NCI-H2227 treated with DMSO at 0.1 percent for 48 hours (cell line): ENCODE measurements at places on chromosomes 2 and 18.
A peak's percentile ranks its signal among the peaks of the same experiment; 100 is the strongest.

GRCh38 chr2:122863532-122863931 is 1108.1 kb downstream of the TSN start:
- DNase-seq: no peak

DNA sequence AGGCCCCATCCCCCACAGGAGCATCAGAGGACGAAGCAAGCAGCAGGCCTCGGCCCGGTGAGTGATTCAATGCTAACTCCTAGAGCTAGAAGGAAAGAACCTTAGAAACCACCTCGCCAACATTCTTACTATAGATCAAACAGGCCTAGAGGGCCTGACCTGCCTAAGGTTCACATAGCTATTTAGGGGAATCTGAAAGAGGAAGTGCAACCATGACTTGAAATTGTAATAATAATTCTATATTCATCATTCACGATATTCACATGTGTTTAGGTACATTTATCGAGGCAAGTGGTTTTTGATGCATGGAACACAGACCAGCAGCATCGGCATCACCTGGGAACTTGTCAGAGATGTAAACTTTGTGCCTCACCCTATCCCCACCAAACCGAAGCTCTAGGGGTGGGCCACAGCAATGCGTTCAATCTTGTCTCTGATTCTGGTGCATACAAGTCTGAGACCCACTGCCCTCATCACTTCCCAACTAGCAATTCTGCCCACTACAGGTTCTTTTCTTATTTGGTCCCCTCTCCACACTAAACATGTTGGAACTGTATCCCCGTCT is 78.0 kb upstream of the DNMT3A start:
- no peak for DNase-seq

- no peak for DNase-seq
Measured at GRCh38 chr2:39994151-39994550, 215.1 kb upstream of the THUMPD2 start.

DNA sequence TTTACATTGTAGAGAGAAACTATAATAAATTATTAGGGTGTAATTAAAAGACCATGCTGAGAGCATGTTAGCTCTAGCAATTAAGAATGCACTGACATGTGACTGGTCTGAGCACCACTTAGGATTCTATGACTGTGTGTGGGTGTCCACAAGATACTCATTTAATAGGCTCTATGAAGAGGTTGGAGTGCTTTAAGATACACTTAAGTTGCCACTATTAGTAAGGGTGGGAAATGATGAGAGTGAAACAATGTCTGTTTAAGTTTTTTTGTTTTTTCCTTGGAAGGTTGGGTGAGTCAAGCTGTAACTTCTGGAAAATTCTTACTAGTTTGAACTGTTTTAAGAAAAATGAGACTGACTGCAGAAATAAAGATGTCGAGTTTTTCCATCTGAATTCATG is 1.8 kb upstream of the FAP start:
- DNase-seq: no peak

DNA sequence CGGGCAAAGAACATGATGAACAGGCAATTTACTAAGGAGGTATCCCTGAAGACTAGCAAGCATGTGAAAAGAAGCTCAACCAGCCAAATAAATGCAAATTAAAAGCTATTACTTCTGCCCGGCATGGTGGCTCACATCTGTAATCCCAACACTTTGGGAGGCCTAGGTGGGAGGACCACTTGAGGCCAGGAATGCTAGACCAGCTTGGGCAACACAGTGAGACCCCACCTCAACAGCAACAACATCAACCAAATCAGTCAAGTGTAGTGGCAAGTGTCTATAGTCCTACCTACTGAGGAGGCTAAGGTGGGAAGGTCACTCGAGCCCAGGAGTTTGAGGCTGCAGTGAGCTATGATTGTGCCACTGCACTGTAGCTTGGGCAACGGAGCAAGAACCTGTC is 139.1 kb downstream of the MEP1B start:
- no peak for DNase-seq

DNA sequence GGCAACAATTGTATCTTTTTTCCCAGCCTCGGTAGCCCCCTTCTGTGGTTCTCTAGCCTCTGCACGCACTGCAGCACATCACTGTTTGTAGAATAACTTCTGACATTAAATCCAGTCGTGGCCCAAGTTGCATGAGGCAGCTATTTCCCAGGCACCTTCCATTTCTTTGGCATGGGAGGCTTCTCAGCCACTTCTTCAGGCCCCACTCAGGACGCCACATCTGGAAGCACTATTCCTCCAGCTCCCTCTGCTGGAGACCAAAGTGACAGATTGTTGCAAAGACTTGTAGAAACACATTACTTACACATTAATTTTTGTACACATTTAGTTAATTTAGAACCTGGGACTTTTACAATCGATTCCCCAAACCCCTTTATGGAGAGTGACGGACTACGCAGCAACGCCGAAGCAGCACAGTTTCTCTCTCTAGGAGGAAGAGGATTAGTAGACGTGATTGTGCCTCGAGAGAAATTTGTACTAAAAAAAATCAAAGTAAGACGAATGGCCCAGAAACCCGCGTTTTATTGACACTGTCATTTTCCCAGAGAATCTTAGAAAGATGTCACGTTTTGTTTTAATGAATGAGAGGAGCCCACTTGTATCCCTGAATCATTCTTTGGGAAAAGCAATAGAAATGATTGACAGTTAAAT is 57.8 kb upstream of the RGPD5 start:
- DNase-seq: peak; percentile 12

DNA sequence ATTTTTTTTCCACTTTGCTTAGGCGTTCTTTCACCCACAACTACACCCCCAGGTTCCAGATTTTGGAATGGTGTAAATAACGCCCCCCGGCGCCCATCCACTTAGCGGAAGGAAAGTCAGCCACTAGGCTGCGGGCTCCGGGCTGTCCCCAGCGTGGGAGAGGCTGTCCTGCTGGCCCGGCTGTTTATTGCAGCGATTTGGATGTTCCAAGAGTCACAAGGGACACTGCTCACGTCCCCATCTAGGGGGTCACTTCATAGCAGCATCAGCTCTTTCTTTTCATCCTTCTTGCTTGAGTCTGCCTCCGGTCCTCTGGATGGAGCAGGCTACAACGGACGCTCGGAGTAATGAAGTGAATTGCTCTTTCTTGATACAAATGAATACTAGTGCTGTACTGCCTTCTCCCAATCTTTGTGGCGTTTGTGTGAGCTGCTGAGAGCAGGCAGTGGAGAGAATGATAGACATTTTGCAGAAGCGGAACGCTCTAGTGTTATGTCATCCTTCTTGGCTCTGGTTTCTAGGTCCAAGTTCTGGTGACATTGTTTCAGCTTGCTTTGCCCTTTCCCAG is 50.7 kb upstream of the PAIP2B start:
- peak; percentile 76 for DNase-seq

DNA sequence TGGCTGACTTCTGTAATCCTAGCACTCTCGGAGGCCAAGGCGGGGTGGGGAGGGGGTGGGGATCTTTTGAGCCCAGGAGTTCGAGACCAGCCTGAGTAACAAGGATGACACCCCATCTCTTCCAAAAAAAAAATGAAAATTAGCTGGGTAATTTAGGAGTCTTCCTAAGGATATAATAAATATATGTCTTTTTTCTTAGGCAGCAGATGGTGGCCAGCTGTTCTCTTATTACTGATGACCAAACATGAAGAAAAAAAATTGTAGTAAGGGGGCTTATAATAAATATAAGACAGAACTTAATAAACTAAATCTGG is 4.2 kb upstream of the IMPA2 start:
- no peak for DNase-seq
